ENCODE measurements at places on chromosomes 1 and 21. TPM values are rescaled to one million over a fixed set of nuclear protein-coding genes. Genes with fewer than 3 reads are reported as not detected.

SPRR1B gene
- total RNA-seq = not detected

SMIM1 gene
- 28.4 TPM for total RNA-seq

CD160 gene
- not detected for total RNA-seq

C1orf216 gene
- total RNA-seq = 1.3 TPM

CHI3L2 gene
- not detected for total RNA-seq

RGSL1 gene
- total RNA-seq = not detected

GSTM1 gene
- total RNA-seq = 5.5 TPM

CAPN9 gene
- total RNA-seq = 0.18 TPM

TNFRSF1B gene
- total RNA-seq = 0.27 TPM

SLAMF9 gene
- not detected for total RNA-seq

C1orf210 gene
- total RNA-seq = not detected

C1orf116 gene
- total RNA-seq = 0.21 TPM

APOBEC4 gene
- total RNA-seq = not detected

GRCh38 chr1:158040323-158040722 is 46.9 kb downstream of the KIRREL1 start:
- no peak for DNase-seq

- DNase-seq = no peak
Observed at GRCh38 chr1:48940354-48940753, 163.7 kb upstream of the BEND5 start.

DNA sequence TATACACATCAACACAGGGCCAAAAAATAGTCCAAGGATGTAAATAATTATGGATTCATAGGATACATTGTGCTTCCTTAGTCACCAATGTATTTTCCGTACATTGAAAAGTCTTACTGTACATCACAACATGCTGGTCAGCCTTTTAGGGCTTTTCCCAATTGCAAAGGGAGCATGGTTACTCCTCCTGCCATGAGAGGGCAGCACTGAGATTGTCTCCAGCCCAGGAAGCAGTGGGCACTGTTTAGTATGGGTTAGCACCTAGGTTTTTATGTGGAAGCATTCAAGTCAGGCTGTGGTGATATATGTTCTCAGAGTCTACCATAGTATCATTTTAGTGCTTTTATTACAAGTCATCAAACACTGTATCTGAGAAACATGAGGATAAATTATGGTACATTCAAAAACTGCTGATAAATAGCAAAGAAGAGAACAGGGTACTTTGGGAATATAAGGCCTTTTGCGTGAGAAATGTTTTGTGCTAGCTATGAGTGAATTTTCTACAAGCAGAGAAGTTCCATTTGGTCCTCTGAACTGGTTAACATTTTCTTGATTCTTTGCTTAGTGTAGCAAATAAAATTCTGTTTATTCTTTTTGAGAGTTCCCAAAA is 34.0 kb downstream of the ST6GALNAC5 start:
- peak; percentile 74 for DNase-seq

DNA sequence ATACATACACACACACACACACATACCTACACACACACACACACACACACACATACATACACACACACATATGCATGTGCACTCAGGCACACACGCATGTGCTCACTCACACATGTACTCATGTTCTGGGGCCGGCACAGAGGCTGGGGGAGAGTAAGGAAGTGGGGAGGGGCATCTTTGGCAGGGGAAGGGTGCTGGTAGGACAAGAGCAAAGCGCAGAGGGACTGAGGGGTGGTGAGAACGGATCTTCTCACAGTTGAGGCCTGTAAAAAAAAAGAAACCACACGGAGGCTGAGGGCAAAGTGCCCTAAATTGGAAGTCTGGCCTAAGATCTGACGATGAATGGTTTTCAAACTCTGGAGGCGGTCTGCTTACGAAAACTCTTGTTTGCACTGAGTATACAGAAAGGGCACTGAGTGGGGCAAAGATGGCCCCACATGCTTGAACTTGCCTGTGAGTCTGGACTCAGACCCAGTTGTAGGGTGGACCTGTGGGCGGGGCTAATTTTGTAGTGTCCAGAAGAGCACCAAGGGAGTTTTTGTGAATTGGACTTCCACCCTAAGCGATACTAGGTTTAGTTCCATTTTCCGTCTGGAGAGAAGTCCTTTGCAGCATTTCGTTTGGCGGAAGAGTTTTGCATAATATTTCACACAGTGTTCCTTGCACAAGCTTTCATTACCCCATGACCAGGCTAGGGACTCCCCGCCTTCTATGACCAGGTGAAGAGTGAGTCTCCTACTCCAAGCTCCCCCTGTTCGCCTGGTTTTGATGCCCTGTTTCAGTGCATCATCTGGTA is 79.3 kb upstream of the LYST start:
- no peak for DNase-seq

DNA sequence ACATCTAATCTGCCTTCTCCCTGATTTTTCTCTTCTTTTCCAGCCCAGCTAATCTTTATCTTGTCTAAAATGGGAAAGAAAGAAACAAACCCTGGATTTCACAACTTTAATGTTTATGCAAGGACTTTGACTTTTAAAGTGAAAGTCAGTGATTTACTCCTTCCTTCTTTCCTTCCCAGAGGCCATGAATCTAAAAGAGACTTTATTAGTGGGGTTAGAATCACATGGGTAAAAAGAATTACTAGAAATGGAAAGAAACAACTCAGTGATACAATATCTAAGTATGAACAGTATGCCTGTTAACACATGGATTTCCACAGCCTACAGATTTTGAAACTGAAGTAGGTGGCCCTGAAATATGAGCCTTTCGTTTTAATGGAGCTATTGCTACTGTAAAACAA is 59.8 kb upstream of the KCNK2 start:
- peak; percentile 55 for DNase-seq

- peak; percentile 11 for DNase-seq
Observed at GRCh38 chr1:65059930-65060538, 88.0 kb upstream of the AK4 start.

DNA sequence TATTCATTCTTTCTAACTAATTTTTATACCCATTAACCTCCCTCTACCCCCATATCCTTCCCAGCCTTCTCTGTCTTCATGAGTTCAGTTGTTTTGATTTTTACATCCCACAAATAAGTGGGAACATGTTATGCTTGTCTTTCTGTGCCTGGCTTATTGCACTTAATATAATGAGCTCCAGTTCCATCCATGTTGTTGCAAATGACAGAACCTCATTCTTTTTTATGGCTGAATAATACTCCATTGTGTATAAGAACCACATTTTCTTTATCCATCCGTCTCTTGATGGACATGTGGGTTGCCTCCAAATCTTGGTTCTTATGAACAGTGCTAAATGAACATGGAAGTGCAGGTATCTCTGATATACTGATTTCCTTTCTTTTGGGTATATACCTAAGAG is 21.5 kb downstream of the AGPAT3 start:
- DNase-seq = no peak

DNA sequence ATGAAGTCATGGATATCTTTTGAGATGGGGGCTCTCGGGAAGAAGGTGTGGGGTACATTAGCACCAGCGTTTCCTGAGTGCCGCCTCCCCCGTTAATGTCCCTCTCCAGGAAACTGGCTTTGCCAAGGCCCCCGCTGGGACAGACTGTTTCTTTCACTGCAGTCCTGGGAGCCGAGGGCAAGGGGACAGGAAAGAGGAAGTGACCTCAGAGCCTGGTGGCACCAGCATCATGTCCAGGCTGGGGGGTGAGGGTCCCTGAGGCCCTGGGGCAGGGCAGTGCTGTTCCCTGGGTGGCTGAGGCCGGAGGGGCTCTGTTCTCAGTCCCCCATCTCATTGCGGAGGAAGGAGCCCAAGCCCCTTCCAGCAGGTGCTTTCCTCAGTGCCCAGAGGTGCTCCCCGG is 5.8 kb downstream of the PFKL start:
- DNase-seq = no peak

DNA sequence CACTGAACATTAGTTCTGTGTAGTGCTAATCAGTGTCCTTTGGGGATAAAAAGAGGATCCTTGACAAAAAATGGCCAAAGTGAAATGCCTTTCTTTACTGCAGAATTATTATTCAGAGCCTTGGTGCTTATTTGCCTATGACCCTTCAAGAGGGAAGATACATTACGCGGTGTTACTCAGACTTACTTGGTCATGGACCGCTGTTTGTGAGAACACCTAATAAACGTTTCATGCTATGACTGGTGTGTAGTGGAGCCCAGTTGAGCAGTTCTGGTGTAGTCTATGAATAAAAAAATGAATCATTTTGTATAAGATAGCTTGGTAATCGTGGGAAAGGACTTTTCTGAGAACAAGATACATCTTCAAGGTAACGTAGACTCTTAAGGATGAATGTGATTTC is 8.3 kb downstream of the NFYC start:
- no peak for DNase-seq

GRCh38 chr1:6384962-6385361 is 8.6 kb downstream of the ACOT7 start:
- DNase-seq = no peak

GRCh38 chr1:205287076-205287475 is 34.5 kb downstream of the NUAK2 start:
- no peak for DNase-seq

DNA sequence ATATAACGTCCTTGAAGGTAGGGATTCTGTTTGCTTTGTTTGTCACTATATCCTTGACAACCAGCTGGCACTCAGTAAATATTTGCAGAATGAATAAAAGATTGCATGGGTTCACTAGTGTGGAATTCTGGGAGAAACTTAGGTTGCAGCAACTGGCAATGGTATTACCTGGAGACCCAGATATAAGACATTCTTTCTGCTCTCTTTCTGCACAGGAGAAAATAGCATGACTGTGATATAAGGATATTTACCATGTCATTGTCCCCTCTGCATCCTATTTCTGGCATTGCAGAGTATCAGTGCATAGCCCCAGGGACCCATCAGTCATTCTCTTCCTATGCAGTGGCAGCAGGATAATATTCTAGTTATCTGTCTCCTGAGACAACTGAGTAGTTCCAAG is 308.9 kb upstream of the LRRC7 start:
- DNase-seq = no peak

DNA sequence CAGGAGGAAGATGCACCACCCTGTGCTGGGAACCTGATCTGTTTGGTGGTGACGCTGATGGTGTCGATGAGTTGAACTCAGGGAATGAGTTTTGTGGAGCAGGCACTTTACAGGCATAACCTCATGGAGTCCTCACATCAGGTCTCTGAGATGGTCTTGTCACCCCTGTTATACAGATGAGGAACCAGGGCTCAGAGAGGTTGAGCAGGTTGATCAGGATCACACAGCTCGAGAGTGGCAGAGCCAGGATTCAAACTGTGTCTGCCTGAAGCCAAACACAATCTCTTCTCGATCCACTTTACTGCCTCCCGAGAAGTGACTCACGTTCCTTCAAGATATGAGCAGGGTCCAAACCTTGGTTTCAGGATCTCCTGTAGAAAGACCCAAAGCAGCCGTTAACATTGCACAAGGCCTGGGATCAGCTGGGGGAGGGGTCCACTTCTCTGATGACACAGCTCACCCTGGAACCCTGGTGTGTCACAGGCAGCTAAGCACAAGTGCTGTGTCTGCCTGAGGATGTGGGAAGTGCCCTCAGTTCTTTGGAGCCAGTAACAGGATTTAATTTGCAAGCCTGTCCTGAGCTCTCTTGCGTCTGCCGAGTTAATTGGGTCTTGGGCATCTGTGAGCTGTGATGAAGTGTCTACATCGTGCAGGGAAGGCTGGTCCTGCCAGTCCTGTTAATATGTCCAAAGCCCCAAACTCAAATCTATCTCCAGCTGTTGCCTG is 65.4 kb upstream of the STUM start:
- peak; percentile 26 for DNase-seq

DNA sequence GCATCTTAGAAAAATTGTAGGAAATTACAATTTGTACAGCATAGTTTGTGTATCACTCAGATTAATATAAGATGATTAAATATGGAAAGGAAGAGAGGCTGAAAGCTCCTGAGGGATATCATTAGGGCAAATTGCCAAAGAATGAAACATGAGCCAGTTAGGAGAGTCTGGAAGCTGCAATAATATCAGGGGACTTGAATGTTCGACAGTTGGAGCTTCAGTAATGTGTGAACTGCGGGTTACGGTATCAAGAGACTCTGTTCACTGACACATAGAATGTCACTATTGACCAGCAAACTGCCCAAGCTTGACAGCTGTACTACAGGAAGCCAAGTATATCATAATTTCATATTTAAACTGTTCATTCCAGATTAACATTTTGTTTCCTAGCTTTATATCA is 157.2 kb downstream of the DENND1B start:
- DNase-seq = peak; percentile 59

DNA sequence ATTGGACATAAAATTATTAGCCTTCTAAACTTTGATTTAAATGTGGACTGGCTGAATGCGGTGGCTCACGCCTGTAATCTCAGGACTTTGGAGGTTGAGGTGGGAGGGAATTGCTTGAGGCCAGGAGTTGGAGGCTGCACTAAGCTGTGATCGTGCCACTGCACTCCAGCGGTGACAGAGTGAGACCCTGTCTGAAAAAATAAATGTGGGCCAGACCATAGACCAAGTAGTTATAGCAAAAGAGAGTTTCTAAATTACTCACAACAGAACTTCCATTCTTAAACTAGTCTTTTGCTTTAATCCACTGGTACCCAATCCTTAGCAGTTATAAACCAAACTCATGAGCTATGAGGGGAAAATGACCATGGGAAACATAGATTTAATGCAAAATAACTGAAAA is 35.2 kb downstream of the RAP1A start:
- no peak for DNase-seq

GRCh38 chr1:1677718-1678580 is 14.6 kb downstream of the SLC35E2B start:
- no peak for DNase-seq

DNA sequence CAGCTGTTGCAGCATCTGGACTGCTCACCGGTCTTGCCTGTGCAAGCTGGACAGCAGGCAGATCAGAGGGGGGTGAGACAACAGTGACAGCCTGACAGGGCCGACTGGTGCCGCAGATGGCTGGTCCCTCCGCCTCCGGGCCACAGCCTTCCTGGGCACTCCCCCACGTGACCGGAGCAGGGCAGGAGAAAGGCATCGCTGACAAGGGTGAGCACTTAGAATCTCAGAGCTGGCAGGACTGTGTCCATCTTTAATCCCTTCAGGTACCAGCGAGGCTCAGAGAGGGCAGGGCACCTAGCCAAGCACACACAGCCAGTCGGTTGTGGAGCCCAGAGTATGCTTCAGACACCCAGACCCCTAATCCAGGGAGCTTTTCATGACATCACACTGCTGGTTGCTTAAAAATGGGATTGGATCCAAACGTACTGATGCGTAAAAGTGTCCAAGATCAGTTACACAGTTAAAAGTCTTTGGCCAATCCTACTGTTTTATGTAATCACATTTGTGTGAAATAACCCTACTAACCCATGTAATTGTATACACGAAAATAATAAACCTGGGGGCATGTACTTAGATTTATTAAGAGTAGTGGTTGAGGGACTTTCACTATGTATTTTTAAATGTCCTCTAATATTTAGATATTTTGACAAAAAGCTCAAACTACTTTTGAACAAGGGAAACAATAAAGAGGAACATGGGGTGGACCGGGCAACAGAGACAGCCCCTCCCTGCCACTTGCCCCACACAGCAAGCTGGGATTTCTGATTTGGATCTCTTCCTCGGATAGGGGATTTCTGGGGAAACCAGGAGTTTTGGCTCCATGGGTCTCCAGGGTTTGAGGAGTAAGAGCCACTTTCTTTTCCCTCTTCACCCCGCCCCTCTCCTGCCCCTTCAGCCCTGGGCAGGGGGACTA is 758 bp upstream of the CNTN2 start:
- DNase-seq = no peak

- DNase-seq = no peak
Observed at GRCh38 chr1:45958317-45958716, 154.9 kb downstream of the MAST2 start.

Measured in cardiac muscle cell (in vitro differentiated cells and primary cell).